AG04450 (cell line): ENCODE measurements at places on chromosomes 3 and 15.

DNA sequence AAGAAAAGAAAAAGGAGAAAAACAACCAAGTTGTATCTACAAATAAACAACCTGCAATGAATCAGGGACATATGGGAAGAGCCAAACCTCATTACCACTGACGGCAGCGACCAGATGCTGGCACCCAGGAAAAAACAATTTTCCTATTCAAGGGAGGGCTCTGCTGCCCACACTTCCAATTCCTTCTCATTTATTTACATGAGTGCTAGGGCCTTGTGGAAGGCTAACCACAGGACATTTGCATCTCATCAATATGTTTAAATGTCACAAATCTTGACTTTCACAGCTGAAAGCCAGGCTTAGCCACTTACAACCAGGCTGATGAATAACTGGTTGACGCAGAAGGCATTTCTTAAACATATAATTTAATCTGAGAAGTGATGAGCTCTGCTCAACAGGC lies 36.0 kb downstream of the RFTN1 start:
- DNase-seq: no peak

DNA sequence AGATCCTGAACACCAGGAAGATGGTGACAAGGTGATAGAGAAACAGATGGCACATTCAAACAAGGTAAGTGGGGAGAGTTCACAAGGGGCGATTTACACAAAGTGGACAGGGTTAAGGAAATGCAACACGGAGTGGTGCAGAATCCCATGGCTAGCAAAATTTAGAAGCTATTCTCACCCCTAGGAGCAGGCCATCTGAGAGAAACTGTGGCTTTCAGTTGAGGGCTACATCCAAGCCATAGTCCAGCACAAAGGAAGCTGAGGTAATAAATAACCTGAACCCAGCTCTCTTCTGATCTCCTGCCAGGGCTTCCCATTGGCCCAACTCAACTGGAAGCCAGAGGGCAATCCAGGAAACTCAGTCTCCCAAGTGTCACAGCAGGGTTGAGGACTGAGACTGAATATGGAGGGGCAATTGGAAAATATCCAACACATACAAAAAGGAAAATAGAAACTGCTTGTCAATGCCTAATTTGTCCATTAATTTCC lies 1.2 kb upstream of the ZNF445 start:
- DNase-seq: no peak

DNA sequence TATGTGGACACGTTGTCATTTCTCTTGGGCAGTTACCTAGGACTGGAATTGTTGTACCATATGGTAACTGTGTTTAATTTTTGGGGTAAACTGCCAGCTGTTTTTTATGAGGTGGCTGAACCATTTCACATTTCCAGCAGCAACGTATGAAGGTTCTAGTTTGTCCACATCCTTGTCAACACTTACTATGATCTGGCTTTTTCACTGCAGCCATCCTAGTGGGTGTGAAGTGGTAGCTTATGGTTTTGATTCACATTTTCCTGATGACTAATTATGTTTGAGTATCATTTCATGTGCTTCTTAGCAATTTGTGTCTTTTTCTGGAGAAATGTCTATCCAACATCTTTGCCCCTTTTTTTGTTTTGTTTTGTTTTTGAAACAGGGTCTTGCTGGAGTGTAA lies 96.2 kb downstream of the VGLL4 start:
- no peak for DNase-seq

DNA sequence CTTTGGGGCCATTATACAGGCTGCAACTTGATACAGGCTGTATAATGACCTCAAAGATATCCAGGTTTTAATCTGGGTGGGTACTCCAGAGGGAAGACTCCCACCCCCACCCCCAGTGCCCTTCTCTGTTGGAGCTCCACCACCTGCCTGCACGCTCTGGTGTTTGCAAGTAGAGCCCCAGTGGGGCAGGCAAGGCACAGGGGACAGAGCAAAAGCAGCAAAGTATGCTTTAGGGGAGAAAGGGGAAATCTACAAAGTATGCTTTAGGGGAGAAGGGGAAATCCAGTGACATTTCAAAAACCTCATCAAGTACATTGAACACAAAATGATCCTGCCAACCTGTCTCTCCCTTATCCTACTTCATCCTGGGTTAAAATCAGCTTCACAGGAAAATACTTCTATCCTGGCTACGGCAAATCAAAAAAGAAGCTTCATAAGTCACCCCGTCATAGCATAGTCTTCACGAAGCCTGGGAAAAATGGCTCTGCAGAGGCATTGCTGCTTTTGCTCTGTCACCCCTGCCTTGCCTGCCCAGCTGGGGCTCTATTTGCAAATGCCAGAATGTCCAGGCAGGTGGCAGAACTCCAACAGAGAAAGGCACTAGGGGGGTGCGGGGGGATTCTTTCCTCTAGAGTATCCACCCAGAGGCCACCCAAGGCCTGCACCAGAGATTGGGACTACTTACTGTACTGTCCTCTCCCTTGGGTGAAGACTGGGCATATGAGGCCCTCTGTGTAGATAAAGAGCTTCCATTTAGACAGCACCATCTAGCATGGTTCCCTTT lies 60.9 kb upstream of the ATP11B start:
- no peak for DNase-seq

GRCh38 chr3:138434875-138435772 lies 708 bp downstream of the ESYT3 start:
- DNase-seq: no peak

DNA sequence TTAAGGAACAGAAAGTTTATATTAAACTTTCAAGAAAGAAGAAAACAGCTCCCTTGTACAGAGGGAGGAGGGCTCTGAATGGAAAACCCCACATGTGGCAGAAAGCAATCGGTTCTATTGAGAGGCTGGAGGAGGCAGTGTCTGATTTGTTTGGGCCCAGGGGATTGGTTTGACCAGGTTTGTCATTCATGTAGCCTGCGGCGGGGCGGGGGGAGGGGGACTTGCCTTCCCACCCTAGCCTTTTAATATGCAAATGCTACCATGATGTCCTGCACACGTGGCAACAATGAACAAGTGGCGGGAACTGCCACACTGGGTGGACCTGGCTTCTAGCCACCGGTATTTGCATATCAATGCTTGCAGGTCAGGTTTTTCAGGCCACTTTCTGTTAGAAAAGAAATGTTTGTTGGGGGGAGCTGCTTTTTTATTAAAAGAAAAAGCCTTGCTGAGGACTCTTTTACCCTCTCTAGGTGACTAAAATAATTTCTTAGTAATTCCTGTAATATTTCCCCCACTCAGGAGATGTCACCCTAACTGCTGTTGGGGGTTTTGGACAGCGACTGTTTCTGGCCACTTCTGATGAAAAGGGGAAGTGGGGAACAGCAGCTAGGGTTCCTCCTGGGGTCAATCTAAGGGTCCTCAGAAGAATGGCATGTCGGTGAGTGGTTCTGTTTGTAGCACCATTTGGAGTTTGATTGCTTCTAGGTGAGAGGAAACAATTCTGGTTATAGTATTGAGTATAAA lies 691.2 kb downstream of the TBL1XR1 start:
- DNase-seq: no peak

DNA sequence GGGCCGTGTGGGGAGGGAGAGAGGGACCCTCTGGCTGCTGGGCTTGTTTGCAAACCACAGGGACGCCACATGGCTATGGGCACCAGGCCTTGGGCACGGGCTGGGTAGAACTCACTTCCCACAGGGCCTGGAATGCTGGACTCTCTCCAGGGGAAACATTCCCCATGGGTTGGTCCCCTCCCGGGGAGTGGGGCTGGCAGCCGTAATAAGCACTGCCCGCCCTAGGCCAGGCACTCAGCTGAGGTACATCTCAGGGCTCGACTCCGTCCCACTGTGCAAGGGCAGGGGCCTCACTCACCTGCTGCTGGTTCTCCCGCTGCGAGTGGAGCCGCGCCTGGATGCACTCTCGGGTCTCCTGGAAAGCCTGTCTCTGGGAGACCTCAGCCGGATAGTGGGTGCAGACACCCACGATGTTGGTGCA lies 96.7 kb downstream of the ADCY5 start:
- DNase-seq: no peak

DNA sequence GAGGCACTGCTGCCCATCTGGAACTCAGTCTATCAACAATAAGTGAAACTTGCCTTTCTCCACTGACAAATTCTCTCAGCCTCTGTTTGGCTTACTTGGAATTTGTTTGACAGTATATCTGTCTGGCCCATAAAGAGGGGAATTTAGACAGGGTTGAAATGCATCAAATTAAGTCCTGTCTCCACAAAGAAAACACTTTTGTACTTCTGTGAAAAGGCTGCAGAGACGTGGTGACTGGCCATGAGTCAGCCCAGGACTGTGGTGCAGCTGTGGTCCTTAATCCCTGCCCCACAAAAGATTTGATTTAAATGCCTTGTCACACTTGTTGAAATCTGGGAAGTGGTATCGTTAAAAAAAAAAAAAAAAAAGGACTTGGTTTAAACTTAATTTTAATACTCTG lies 47.5 kb downstream of the RYR3 start:
- DNase-seq: no peak

GRCh38 chr15:40914486-40914885 lies 14.7 kb upstream of the DLL4 start:
- DNase-seq: no peak

GRCh38 chr15:79122991-79123390 lies 32.4 kb upstream of the RASGRF1 start:
- DNase-seq: no peak

DNA sequence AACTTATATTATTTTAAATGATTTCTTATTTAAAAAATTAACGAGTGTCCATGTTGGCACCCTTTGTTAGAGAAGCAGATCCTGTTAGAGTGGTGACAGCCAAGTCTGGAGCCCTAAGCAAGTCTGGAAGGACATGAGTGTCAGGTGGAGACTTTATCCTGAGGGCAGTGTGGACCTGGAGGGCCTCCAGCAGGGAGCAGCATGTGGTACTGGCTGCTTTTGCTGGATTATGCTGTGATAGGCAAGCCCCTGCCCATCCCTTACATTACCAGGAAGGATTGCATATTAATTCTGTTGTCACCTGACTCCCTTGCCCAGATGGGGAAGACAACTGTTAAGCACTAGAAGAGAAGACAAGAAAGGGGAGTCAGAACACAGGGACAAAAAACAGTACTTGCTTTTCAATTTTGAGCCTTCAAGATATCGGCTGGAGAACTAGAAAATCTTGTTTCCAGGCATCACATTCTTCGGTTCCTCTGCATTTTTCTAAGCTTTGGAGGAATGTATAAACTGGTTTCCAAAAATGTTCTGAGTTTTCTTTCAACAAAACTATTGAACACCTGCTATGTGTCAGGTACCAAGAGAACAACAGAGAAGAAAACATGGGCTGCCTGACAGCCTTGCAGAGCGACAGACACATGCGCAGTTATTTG lies 22.7 kb downstream of the ZNF860 start:
- DNase-seq: no peak

GRCh38 chr3:136612512-136612911 lies 139.7 kb downstream of the STAG1 start:
- DNase-seq: no peak

GRCh38 chr3:154851644-154852043 lies 228.5 kb upstream of the MME start:
- DNase-seq: no peak

DNA sequence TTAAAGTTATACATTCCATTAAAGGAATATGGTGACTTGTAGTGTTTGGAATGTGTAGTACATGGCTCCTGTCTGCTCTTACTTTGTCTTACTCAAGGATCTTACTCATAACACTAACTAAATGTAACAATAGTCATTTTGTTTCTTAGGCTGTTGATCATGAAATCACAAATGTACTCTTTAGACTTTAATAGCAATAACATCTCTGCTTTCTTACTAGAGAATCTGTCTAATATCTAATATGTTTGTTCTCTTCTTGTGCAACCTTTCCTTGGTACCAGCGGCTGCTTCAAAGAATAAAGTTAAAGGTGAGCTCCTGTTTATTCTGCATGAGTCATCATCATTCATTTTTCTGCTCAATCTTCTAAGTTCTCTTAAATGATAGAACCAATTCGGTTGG lies 767.5 kb downstream of the CADM2 start:
- DNase-seq: no peak

DNA sequence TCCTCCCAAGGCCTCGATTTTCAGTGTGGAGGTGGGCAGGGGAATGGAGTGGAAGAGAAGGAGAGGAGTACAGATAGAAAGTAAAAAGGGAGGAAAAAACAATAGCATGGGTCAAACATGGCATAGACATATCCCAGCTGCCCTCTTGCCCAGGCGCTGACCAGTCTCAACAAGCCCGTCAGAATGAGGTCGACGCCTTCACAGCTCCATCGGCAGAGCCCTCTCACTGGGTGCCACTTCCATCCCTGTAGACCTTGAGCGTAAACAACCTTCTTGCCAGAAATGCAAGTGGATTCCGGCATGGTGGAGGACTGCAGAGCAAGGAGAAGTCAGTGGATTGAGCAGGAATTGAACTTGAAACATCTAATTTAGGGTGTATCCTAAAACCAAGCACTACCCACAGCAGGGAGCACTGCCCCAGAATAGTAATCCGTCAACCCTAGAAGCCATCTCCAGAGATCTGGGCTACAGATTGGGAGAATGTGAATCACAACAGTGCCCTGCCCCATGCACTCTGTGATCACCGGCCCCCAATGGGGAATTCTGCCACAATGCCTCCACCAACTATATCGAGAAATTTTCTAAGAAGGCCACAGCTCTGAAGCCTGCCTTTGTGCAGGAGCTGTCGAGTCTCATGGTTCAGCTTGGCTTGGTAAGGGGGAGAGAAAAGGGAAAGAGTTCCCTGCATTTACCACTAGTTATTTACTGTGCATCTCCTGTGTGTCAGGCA lies 190.1 kb downstream of the UACA start:
- DNase-seq: no peak

GRCh38 chr15:46735115-46735514 lies 982.2 kb upstream of the SEMA6D start:
- no peak for DNase-seq
